ENCODE measurements at places on chromosomes 4 and X.

DNA sequence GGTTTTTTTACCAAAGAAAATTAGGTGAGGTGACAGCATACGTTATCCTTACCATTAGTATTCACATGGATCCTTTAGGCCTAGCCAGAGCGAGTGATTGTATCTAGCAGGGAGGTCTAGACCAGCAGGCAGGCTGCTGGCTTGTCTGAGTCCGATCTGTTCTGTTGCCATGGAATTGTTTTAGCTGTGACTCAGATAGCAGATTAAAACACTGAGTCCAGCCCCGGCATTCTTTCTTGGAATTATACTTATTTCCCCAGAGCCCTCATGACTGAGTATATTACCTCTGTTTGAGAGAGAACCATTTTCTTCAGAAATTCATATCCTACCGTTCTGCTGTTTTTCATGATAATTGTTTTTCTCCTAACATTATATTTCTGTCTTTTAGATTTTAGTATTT lies 37.4 kb downstream of the OCRL start:
- no peak for DNase-seq

GRCh38 chr4:53777244-53777984 lies 186.1 kb upstream of the LNX1 start:
- no peak for DNase-seq

- no peak for DNase-seq
Measured at GRCh38 chr4:185394568-185395237, 1.0 kb downstream of the LRP2BP start.

GRCh38 chrX:49059681-49060085 lies 884 bp downstream of the CCDC120 start:
- no peak for DNase-seq

DNA sequence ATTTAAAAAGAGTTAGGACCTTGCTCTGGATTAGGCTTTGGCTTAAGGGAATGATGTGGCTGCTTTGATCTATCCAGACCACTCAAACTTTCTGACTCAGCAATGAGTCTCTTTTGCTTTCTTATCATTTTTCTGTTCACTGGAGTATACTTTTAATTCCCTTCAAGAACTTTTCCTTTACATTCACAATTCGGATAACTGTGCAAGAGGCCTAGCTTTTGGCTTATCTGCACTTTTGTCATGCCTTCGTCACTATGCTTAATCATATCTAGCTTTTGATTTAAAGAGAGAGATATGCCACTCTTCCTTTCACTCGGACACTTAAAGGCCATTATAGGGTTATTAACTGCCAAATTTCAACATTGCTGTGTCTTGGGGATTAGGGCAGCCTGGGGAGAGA lies 147.9 kb downstream of the DCHS2 start:
- no peak for DNase-seq

Measured in stimulated activated naive CD8-positive, alpha-beta T cell treated with anti-CD3 and anti-CD28 coated beads, Interleukin-15, Interleukin-2, amounts not matched to agents 100 U/mL and 50 U/mL, for 24 hours (primary cell).